ENCODE measurements at places on chromosomes 11 and 22.

GRCh38 chr11:60098508-60098907, 10.0 kb downstream of the MS4A2 start:
- DNase-seq = no peak

DNA sequence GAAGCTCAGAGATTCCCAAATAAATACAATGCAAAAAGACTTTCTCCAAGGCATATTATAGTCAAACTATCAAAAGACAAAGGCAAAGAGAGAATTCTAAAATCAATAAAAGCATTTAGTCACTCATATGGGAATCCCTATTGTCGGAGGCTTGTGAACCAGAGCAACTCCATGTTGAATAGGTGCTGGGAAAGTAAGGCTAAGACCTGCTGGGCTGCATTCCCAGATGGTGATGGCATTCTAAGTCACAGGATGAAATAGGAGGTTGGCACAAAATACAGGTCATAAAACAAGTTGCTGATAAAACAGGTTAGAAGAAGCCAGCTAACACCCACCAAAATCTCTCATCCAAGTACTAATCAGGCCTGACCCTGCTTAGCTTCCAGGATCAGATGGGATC, 84.5 kb downstream of the JRKL start:
- DNase-seq = no peak

- DNase-seq = no peak
Measured at GRCh38 chr11:102142333-102142732, 32.1 kb downstream of the YAP1 start.

- DNase-seq = no peak
Measured at GRCh38 chr11:133814588-133815100, 30.7 kb downstream of the SPATA19 start.

GRCh38 chr11:30016588-30017363, at the start of gene KCNA4:
KCNA4 (minus strand) TSS chr11:30017030; CDS start chr11:30012678, 4,352 bp downstream.
- DNase-seq = peak; percentile 11

- DNase-seq = no peak
Measured at GRCh38 chr11:35811783-35812182, 132.1 kb upstream of the LDLRAD3 start.

DNA sequence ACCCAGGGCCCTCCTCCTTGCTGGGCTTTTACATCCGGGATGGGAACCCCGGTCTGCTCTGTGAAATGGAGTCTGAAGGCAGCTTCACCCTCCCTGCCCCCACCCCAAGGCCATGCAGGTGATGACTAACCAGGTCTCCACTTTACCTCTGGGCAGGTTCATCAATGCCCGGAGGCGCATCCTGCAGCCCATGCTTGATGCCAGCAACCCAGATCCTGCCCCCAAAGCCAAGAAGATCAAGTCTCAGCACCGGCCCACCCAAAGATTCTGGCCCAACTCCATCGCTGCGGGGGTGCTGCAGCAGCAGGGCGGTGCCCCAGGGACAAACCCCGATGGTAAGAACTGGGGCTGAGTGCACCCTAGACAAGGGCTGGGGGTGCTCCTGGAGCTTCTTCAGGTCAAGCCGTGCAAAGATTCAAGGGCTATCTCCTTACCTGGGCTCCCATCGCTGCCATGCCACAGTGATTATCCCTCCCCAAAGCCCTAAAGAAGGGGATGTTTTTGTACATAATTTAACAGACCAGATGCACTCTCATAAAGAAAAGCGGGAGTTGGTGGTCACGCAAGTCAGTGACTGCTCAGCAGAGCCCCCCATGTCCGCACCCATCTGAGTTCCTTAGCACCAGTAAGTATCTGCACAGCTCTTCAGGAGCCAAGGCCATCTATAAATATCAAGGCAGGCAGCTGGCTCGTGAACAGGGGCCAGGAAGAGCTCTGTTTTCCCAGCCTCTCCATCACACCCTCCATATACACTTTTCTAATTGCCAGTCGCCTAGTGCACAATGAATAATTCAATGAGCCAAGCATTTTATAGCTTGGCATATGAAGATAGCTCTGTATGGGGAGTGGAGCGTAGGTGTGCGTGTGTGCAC, 66.0 kb downstream of the FEZ1 start:
- DNase-seq = no peak

- no peak for DNase-seq
Measured at GRCh38 chr11:71129624-71130023, 122.8 kb downstream of the SHANK2 start.

Measured in activated CD4-positive, alpha-beta T cell treated with anti-CD3 and anti-CD28 coated beads for 36 hours (primary cell).